Nucleus accumbens (tissue), 56 donors: ENCODE measurements at places on chromosomes 2 and 18.
A peak's percentile ranks its signal among the peaks of the same experiment; 100 is the strongest.

DNA sequence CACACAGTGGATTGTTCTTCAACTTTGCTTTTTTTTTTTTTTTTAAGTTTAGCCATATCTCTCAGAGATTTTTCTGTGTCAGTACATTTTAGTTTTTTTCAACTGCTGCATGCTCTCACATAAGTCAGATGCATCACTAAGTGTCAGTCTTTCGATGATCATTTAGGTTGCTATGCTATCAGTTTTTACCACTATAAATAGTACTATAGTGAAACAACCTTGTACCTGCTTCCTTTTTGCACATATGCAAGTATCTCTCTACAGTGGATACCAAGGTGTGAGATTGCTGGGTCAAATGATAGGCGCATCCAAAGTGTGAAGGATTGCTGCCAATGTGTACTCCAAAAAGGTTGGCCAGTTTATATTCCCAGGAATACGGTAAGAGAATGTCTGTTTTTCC is 33.5 kb upstream of the MAP4K3 start:
- no peak for DNase-seq

GRCh38 chr18:48413342-48413741 is 4.2 kb upstream of the ZBTB7C start:
- DNase-seq, result no peak

GRCh38 chr2:236658974-236659757 is 89.5 kb downstream of the ACKR3 start:
- DNase-seq, result no peak

DNA sequence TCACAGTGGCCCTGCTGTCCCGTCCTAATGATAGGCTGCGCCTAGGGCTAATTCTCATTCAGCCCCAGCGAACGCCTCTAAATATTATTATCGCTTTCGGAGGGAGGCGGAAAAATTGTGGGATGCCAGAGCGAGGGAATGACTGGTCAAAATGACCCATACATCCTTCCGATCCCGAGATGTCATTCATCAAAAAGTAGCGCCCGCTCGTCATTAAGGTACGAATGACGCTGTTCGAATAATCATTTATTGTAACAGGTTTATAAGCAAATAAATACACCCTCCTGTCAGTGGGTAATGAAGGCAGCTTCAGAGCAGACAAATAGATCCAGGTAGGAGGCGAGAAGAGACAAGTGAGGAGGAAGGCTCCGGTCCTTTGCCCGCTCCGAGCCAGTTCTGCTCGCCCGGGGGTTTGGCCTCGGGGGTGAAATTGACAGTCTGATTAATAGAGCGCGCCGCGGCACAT is at the start of gene EVX2:
TSS of gene EVX2 (minus strand) at position 167 of the 466 bp plus-strand sequence. CDS start 186 bp downstream, outside the sequence.
- no peak for DNase-seq

- peak; percentile 59 for DNase-seq
These were observed 74.5 kb downstream of the INPP4A start for GRCh38 chr2:98519156-98519555.
